ENCODE measurements at places on chromosomes 4 and X.

GRCh38 chr4:19992471-19993093 is 259.1 kb upstream of the SLIT2 start:
- DNase-seq = no peak

- no peak for DNase-seq
Measured at GRCh38 chr4:149765630-149766029, 50.0 kb downstream of the IQCM start.

- no peak for DNase-seq
Measured at GRCh38 chrX:39335513-39336235, 534.4 kb downstream of the MID1IP1 start.

GRCh38 chr4:32025851-32026459 is 1305.8 kb downstream of the PCDH7 start:
- no peak for DNase-seq

DNA sequence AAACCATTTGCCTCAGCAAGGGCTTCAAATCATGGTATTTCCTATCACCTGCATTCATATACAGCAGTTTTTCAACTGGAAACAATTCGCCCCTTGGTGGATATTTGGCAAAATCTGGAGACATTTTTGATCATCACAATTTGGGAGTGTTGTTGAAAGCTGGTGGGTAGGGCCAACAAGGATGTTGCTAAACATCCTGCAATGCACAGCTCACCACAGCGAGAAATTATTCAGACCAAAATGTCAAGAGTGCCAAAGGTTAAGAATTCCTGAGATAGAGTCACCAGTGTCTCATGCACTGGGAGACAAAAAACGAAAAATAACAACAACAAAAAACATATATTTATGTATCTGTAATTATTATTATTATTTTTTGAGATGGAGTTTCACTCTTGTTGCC is 435.2 kb upstream of the CTSO start:
- DNase-seq = no peak

- no peak for DNase-seq
Measured at GRCh38 chrX:1877780-1878179, 262.9 kb downstream of the ASMT start.

GRCh38 chr4:186299291-186299690 is 33.3 kb downstream of the F11 start:
- DNase-seq = no peak

DNA sequence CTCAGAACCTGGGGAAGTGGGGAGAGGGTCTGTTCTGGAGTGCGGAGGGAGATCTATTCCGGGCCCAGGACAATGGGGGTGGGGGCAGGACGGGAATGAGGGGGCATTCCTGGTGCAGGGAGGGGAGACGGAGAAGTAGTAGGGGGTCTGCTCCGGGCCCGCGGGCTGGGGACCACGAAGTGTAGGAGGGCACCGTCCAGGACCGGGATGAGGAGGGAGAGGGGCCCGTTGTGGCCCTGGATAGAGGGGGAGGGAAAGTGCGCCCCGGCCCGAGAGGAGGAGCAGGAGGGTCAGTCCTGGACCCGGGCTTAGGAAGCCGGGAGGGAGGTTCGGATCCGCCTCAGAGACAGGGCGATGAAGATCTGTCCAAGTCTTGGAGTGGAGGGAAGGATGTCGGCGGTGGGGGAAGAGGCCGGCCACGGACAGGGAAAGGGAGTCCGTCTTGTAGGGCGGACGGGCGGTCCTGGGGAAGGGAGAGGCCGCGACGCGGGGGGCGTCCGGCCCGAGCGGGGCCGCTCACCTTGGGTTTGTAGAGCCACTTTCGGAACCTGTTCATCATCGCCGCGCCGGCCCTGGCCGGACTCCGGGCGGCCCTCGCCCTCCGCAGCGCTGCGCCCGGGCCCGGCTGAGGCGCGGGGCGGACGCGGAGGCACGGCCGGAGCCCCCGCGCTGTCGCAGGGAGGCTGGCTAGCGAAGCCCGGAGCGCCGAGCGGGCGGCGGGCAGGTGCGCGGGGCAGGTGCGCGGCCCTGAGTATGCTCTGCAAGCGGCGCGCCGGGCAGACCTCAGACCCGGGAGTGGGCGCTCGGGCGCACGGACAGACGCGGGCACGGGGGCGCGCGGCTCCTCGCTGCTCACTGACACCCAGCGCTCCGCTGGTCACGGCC is at the start of gene ZFYVE28:
Gene ZFYVE28 (minus strand): TSS at position 881 of the 885 bp plus-strand sequence. CDS start 322 bp downstream, at position 559.
- no peak for DNase-seq

- no peak for DNase-seq
Measured at GRCh38 chr4:147318586-147318985, 162.3 kb upstream of the EDNRA start.

GRCh38 chr4:141347684-141348083 is 127.0 kb downstream of the ZNF330 start:
- DNase-seq = no peak

GRCh38 chr4:169199184-169199583 is 71.6 kb downstream of the SH3RF1 start:
- no peak for DNase-seq

DNA sequence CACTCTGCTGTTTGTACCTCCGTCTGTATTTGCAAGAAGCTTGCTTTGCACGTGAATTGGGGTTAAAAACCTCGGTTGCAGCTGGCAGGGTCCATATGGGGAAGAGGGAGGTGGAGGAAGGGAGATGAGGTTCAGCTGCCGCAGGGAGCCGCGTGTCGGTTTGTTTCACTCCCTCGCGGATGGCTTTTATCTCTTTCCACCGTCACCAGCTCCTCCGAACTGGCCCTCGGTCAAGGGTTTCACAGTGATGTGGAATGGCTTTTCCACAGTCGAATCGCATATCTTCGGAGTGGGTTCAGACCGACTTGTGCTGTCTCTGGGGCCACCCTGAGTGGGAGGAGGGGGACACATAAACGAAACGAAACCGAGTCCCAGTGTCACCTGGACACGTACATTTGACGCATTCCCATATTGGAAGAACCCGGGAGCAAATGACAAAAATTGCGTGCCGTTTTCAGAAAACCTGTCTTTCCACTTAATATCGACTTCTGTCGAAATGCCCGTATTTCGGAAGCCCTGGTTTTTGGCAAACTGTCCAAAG is 929 bp downstream of the ZBTB33 start:
- peak; percentile 45 for DNase-seq

Data from ecto neural progenitor cell (in vitro differentiated cells).